Fibroblast of skin of right quadriceps (primary cell): ENCODE measurements at places on chromosomes 2 and 18.
A peak's percentile ranks its signal among the peaks of the same experiment; 100 is the strongest.

GRCh38 chr18:79613186-79613931, 66.2 kb upstream of the CTDP1 start:
- DNase-seq, result no peak

- DNase-seq, result no peak
Measured at GRCh38 chr2:117621326-117621725, 193.2 kb upstream of the DDX18 start.

- no peak for DNase-seq
Measured at GRCh38 chr2:133956434-133956935, 297.4 kb upstream of the MGAT5 start.

GRCh38 chr18:31268985-31269406, 49.0 kb upstream of the DSG1 start:
- no peak for DNase-seq

DNA sequence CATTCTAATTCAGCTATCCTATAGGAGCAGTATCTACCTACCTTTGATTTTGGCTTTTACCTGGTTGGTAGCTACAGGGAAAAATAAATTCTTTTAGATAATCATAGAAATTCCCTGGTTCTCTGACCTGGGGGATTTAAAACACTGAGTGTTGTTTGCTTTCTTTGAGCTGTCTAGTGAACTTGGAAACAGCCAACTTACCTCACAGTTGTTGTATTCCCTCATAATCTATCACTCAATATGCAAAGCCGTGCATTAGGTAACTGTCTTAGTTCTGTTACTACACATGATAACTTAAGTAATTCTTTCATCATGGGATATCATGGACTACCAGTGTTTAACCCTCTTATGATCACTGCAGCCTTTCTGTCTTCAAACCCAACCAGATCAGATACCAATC, 127.8 kb downstream of the TTC27 start:
- no peak for DNase-seq

DNA sequence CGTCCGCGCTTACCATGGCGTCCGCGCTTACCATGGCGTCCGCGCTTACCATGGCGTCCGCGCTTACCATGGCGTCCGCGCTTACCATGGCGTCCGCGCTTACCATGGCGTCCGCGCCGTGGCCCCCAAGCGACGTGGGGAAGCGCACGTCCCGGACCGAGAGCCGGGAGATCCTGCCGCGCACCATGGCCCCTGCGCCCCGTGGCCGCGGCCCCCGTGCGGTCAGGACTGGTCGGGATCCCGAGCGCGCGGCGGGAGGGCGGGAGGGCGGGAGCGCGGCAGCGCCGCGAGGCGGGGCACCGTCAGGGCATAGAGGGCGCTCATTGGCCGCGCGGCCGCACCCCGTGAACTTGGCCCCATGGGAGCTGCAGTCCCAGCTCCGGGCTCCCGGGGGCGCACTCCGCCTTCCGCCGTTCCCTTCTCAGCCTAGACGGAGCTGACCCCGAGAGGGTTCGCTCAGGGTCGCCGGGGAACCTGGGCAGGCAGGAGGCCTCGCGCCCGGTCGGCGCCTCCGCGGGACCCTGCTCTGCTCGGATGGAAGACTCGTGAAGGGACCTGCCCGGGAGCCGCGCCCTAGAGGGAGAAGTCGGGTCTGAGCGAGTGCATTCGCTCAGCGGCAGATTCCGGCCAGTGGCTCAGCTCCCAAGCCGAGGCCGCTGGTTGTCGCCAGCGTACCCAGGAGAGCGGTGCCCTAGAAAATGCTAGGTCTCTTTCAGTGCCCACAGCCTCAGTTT, at the start of gene ENOSF1:
Gene ENOSF1 (minus strand): TSS at position 230 of the 734 bp plus-strand sequence. CDS start 43 bp downstream, at position 187.
- DNase-seq, result peak; percentile 82

DNA sequence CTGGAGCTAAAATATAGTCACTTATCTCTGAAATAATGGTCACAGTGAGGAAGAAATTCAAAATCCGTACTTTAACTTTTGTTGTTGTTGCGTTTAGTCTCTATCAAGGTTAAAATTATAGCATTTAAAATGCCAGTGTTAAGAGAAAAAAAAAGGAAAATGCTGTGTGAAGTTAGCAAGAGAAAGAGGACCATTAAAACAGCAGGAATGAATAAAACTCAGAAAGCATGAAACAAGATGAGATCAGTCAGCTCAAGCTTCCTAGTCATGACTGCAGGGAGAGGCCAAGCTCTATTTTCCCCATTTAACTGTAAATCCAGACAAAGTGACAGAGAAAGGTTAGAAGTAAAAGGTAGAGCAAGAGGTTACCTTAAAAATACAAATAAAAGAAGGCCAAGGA, 281.7 kb upstream of the ATP5MC3 start:
- no peak for DNase-seq

DNA sequence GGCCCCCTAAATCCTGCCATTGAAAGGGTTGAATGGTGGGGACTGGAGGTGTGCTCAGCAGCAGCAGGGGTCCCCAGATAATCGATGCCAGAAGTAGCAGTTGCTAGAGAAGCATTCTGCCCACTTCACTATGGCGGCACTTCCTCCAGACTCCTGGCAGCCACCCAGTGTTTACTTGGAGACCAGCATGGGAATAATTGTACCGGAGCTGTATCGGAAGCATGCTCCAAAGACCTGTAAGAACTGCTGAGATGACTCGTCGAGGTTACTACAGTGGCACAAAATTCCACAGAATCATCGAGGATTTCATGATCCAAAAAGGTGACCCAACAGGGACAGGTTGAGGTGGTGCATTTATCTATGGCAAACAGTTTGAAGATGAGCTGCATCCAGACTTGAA, 11.0 kb upstream of the GAREM2 start:
- no peak for DNase-seq

DNA sequence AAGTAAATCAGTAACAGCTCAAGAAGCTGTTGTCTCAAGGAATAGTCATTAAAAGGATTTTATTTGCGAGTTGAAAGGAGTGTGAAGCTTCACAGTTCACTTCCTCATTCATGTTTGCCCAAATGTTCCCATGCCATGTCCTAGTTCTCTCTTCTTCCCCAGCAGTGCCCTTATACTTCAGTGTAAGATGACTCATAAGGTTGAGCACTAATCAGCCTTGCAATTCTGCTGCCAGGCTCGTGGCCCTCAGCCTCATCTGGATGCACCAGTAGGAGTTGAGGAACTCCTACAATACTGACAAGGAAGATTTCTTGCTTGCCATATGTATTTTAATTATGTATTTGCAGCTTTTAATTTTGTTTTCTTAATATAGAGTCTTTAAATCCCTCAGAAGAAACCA, 1980.4 kb downstream of the SUCLG1 start:
- no peak for DNase-seq

DNA sequence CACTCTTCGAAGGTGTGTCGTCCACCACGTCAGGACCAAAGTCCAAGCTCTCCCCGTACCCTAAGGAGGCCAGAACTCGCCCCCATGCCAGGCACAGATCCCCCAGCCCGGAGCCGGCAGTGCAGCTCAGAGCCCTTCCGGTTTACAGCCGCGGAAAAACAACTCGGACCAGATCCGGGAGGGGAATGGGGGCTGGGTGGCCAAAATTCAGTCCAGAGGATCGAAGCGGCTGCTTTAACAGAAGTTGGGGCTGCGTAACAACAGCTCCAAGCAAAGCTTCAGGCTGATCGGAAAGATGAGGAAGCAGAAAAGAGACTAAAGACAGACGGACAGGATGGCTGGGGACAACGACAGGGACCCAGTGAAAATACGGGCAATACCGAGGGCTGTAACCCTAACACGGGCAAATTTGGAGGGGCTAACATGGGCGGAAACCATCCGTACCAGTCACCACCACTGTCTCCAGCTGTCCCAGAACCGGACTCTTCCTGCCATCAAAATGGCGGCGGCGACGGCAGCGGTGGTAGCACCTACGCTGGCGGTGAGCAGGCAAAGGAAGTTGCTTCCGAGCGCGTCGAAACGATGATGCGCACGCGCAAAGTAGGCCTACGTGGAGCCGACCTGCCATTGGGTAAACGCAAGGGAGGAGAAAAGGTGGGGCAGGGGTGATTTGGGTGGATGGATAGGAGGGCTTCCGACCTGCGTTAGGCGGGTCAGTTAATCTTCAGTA, at the start of gene MMADHC:
Gene MMADHC (minus strand): TSS at position 556 of the 730 bp plus-strand sequence. CDS start 678 bp downstream, outside the sequence.
- peak; percentile 96 for DNase-seq
